ENCODE measurements at places on chromosomes 4 and X.
A peak's percentile ranks its signal among the peaks of the same experiment; 100 is the strongest.

DNA sequence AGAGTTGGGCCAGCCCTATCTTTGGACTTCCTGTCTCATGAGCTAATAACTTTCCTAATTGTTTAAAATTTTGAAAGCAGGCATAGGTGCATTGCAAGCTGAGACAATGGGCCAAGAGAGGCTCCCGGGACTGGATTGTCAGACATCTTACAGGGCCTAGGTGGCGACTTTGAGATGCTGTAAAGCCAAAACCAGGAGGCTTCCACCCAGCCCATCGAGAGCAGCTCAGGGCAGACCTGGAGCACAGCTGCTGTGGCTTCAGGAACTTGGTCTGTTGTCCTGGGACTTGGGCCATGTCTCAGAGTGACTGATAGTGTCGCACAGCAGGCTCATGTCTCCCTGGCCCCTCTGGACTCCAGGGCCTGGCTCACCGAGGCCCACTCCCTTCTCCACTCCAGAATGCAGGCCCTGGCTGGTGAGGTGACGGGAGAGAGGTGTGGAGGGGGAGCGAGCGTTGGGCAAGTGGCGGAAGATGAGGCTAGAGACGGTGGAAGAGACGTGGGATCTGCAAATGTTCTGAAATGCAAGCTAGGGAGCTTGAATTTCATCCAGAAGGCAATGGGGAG is 24.1 kb upstream of the MTM1 start:
- peak; percentile 16 for DNase-seq

- DNase-seq, result no peak
These were observed 89.1 kb downstream of the RAPGEF2 start for GRCh38 chr4:159191989-159192388.

- DNase-seq, result no peak
These were observed 301.6 kb downstream of the NAF1 start for GRCh38 chr4:162865102-162865501.

GRCh38 chr4:1081689-1082040 is 31.7 kb downstream of the RNF212 start:
- peak; percentile 16 for DNase-seq

GRCh38 chrX:9494771-9495170 is 29.9 kb downstream of the TBL1X start:
- DNase-seq, result no peak

DNA sequence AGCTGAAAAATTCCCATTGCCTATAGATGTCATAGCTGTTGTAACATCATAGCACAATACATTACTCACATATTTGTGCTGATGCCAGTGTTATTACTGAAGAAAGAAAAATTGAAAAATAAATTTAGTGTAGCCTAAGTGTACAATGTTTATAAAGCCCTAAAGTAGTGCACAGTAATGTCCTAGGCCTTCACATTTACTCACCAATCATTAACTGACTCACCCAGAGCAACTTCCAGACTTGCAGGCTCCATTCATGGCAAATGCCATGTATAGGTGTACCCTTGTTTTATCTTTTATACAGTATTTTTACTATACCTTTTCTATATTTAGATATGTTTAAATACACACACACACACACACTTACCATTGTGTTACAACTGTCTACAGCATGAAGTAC is 265.4 kb upstream of the MAGEB18 start:
- no peak for DNase-seq

DNA sequence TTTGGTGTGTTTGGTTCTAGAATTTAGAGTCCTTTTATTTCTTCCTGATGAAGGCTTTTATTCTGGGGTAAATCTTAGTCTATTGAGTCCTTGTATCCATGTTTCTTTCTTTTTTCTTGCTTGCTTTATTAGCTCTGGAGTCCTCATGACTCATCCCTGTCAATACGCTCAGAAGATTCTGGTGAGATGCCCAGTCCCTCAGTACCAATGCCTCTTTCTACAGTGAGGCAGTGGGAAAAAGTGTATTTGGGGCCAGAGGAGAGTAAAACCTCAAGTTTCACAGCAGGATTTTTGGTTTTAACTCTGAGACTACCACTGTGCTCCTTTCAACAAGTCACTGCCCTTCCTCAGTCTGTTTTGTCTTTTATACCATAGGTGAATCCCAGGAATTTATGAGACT is 368.0 kb downstream of the GBA3 start:
- DNase-seq, result no peak

DNA sequence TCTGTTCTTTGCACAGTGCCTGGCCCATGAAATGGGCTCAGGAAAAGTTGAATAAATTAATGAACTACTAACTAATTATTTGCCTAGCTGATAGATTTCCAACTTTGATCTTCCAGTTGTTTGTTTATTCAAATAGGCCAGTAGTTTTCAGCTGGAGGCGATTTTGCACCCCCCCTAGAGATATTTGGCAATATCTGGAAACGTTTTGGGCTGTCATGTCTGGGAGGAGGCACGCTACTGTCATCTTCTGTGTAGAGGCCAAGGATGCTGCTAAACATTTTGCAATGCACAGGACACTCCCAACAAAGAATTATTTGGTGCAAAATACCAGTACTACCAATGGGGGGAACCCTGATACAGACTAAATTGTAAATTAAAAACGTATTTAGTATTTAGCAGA is 81.9 kb downstream of the VCX2 start:
- DNase-seq, result no peak

DNA sequence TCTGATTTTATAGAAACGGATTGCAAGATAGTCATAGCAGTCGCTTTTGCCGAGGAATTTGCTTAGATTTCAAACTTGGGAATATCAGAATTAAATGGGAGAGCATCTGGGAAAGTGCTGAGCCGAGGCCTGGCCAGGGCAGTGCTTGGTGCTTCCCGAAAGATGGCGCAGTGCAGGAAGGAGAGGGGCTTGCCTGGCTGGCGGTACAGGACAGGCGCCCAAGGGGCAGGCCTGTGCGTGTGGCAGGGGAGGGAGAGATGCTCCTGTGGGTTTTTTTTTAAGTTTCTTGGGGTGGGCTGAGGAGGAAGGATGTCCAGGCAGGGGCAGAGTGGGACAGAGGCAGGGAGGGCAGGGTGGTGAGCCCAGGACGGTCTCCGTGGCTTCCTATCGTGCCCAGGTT is 241.1 kb downstream of the AFAP1 start:
- DNase-seq, result no peak

DNA sequence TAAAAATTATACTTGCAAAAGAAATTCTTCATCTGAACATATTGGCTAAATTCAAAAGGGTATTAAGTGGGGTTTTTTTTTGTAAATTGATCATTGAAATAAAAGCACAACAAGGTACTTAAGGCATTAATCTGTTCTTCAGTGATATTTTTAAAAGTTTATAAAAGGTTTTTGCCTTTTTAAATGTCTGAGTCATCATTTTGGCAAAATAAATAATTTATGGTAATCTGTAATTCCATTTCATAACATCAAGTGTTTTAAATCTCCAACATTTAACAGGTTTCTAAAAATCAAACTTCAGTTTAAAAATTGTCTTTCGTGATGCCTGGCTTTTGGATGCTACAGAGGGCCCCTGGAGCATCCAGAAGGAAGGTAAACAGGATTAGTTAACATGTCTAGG is 27.4 kb downstream of the NLRP2B start:
- DNase-seq, result no peak

DNA sequence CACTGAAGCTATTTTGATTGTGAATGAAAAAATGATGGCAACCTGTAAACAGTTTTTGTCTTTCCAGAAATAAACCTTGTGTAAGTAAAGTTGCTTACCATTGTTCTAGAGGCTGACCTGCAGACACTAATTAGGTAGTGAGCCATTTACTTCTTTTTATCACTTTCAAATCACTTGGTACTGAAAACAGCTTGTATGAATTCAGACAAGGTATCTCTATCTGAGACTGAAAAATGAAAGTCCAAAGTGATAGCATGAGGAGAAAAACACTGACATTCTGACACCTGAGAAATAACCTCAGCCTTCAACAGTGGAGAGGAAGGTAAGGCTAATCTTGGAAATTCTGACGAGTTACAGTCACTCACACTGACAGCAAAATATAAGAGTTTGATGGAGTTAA is 238.8 kb downstream of the GPC3 start:
- no peak for DNase-seq

- peak; percentile 69 for DNase-seq
These were observed at the start of gene FNIP2 for GRCh38 chr4:158768555-158769174. TSS of gene FNIP2 (plus strand) at chr4:158769026. CDS start at chr4:158769213, 187 bp downstream.

DNA sequence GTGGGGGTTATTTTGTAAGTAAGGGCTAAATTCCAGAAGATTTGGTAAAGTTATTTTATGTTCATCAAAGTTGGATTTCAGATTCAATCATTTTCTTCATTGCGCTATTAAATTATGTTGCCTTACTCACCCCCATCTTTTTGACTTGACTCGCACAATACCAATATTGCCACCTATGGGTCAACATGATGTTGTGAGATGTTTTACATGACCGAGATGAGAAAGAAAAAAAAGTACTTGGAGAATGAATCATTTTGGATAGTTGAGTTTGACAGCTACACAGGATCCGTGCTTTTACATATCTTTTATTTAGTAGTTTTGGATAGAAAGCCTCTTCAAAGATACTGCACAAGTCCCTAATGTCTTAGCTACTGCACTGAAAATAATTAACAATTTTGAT is 224.2 kb upstream of the EMCN start:
- no peak for DNase-seq

GRCh38 chrX:129108936-129109335 is 414.4 kb downstream of the SMARCA1 start:
- no peak for DNase-seq

GRCh38 chr4:84622959-84623358 is 40.0 kb downstream of the CDS1 start:
- DNase-seq, result no peak

- no peak for DNase-seq
These were observed 251.1 kb upstream of the DIAPH2 start for GRCh38 chrX:96433409-96434077.

DNA sequence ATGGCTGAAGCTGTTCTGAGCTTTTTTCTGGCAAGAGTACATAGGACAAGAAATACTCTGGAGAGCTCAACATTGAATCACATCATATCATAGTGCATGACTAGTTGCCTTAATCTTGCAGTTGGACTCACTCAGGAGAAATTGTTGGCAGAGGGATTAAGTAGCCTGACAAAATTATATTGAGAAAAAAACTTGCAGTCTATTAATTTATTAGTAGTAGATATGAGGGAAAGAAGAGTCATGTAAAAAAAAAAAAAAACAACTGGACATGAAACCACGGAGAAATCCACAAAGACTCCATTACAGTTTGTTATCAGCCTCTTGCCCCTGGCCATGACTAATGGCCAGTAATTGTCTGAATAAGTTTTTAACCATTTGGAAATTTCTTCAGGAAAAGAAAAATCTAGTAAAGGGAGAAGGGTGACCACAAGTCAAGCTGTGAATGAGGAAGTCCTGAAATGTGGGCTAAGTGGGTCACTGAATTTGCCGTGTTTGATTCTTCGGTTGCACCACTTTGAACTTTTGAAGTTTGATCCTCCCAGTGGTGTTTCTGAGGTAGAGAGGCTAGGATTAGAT is 45.6 kb downstream of the FHL1 start:
- no peak for DNase-seq

DNA sequence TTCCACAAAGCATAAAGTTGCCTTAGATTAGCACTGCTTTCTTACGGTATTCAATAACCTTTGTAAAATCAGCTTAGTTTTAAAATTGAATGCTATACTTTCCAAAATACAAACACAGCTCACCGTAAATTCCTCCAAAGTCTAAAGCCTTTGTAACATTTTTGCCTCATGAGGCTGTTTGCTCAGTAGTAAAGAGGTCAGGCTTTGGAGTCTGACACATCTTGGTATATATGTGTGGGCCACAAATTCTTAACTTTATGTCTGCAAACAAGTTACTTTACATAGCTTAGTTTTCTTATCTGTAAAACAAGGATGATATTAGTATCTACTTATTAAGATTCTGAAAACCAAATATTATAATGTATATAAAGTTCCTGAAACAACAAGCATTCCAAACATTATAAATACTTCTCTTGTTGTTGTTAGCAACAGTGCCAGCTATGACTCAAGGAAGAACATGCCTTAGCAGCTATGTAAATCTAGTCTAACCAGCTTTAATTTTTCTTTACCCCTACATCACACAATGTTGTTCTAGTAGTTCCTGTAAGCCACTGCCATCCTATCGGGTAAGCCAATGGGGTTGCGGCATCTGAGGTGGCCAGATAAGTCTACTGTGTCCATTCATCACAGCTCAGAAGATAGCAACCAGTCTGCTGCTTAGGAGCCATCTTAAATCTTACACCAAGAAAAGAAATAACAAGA is 709.0 kb downstream of the KLHL13 start:
- no peak for DNase-seq

GRCh38 chr4:138907174-138907573 is 108.4 kb upstream of the NOCT start:
- no peak for DNase-seq

GRCh38 chr4:35052546-35052945 is 1191.8 kb downstream of the ARAP2 start:
- no peak for DNase-seq

DNA sequence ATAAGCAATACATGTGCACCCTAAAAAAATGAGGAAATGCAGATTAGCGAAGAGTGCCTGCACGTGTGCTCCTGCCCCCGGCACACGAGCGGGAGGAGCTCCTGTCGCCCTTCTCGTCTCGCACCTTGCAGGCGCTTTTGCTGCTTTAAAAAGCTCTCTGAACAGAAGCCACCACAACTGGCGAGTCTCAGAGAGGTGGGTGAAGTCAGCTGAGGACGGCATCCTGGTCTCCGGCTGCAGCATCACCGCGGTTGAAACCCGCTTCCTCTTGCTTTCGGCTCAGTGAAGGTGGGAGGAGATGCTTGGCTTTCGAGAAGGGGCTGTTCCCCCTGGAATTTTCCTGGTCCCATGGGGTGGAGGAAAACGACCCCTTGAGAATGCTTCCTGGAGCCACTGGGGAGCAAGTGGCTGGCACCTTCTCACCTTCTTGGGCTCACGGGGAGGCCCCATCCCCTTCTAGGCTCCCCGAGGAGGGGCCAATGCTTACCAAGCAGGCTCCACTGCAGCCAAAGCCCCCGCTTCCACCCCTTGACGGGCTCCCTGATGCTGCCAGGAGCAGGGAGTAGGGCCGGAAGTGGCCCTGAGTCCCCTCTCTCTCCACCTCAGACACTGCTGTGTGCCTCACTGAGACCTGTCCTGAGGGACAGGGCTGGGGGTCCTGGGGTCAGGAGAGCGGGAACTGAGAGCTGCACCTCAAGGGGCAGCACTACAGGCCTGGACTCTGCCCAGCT is 29.2 kb upstream of the MXD4 start:
- DNase-seq, result peak; percentile 82

Measured in CD4-positive, alpha-beta T cell treated with Interleukin-4 for 1 hour (primary cell).